ENCODE measurements at places on chromosomes 3 and 15. TPM values are rescaled to one million over a fixed set of nuclear protein-coding genes. Genes with fewer than 3 reads are reported as not detected.

The AEN gene
- polyA plus RNA-seq = 14.1 TPM

DNA sequence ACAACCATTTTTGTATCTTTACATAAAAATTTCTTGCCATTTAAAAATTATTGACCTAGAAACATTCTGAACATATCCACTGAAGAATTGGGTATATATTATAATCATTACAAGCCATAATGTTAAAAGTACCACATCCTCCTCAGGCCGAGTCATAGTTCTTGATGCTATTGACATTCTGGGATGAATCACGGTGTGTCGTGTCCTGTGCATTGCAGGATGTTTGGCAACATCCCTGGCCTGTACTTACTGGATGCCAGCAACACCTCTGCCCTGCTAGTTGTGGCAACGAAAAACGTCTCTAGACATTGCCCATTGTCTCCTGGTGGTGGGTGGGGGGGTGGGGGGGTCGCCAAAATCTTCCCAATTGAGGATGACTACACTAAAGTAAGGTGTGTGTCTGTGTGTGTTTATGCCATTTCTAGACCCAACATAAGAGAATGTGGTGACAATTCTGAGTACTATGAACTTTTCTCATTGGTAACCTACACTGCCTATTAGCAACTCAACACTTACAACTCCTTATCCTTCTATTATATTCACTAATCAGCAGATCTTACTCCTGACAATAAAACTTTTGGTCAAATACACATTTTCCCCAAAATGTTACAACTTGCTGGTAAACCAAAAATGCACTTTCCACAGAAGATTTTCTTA, 471.6 kb downstream of the FOXP1 start:
- DNase-seq = no peak

GRCh38 chr3:157109267-157110141, 50.4 kb downstream of the CCNL1 start:
- no peak for DNase-seq

DNA sequence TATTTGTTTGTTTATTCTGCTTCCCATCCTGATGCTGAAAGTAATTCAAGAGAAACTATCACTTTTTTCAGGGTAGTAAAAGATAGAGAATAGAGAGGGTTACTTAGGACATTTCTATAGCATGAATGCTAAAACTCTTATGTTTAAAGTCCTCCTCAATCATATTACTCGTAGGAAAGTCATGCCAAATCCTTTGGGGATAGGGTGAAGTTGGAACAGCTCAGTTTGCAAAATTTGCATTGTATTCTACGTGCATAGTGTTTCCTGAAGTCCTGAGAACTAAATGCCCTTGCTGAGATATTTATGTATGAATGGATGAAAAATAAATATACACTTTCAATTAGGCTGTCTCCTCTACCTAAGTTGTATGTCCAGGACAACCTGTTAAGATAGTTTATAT, 14.6 kb downstream of the PLSCR5 start:
- no peak for DNase-seq

- DNase-seq = no peak
Measured at GRCh38 chr3:38689346-38689745, 39.9 kb upstream of the SCN5A start.

All from thymus (tissue), 14 donors.